ENCODE measurements at places on chromosomes 5 and 9. TPM values are rescaled to one million over a fixed set of nuclear protein-coding genes. Genes with fewer than 3 reads are reported as not detected.

MEF2C gene
- total RNA-seq: 44.0 TPM

MELK gene
- 4.5 TPM for total RNA-seq

ENC1 gene
- 14.6 TPM for total RNA-seq

IFNE gene
- not detected for total RNA-seq

PCDHB12 gene
- 0.52 TPM for total RNA-seq

PDLIM4 gene
- total RNA-seq: 59.0 TPM

HRH2 gene
- 3.0 TPM for total RNA-seq

AGXT2 gene
- not detected for total RNA-seq

Data from mucosa of descending colon (tissue), 3 donors.